ENCODE measurements at places on chromosomes 13 and 19.

GRCh38 chr13:113021391-113021790, 52.4 kb downstream of the MCF2L start:
- peaks cover 12% of the 10 kb centered on the region for H3K4me1 ChIP-seq
- H3K27ac ChIP-seq: no peak overlapping the region
- no peak for DNase-seq
- peaks cover 3% of the 10 kb centered on the region for H3K36me3 ChIP-seq
- H3K27me3 ChIP-seq: no peaks in the 10 kb centered on the region

- no peak overlapping the region for H3K27ac ChIP-seq
- DNase-seq: no peak
- peak overlapping the region; percentile 80 for H3K4me3 ChIP-seq
- no peaks in the 10 kb centered on the region for H3K27me3 ChIP-seq
Measured at GRCh38 chr19:42402376-42403116, 12.4 kb upstream of the CNFN start.

GRCh38 chr19:43634068-43634467, 5.6 kb downstream of the CADM4 start:
- DNase-seq: no peak
- H3K36me3 ChIP-seq: no peaks in the 10 kb centered on the region
- H3K4me1 ChIP-seq: peaks cover 12% of the 10 kb centered on the region
- H3K27me3 ChIP-seq: peaks cover 19% of the 10 kb centered on the region
- no peak overlapping the region for H3K4me3 ChIP-seq
- no peak overlapping the region for H3K27ac ChIP-seq

- H3K4me1 ChIP-seq: peaks cover 29% of the 10 kb centered on the region
- DNase-seq: no peak
- H3K27ac ChIP-seq: peak overlapping the region; percentile 66
- H3K4me3 ChIP-seq: peak overlapping the region; percentile 38
- H3K27me3 ChIP-seq: no peaks in the 10 kb centered on the region
- H3K36me3 ChIP-seq: peaks cover 4% of the 10 kb centered on the region
Measured at GRCh38 chr13:30396434-30397075, 25.7 kb upstream of the UBE2L5 start.

DNA sequence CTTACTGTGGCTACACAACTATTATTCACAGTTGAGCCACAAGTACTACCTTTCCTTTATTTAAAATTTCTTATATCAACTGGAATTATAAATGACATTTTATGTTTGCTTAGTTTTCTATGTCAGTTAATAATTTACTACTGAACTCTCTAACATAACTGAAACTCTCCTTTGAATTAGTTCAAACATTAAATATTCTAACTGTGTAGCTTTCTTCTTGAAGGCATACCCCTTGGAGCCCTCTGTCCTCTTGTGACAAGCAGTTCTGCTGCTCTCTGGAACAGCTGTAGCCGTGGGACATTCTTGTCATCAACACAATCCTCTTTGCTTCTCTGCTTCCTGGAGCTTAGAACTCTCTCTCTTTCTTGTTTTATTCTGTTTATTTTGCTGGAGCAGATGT, 244.8 kb downstream of the NHLRC3 start:
- no peaks in the 10 kb centered on the region for H3K36me3 ChIP-seq
- peaks cover 4% of the 10 kb centered on the region for H3K27me3 ChIP-seq
- H3K27ac ChIP-seq: no peak overlapping the region
- no peak for DNase-seq
- H3K4me1 ChIP-seq: peaks cover 4% of the 10 kb centered on the region

DNA sequence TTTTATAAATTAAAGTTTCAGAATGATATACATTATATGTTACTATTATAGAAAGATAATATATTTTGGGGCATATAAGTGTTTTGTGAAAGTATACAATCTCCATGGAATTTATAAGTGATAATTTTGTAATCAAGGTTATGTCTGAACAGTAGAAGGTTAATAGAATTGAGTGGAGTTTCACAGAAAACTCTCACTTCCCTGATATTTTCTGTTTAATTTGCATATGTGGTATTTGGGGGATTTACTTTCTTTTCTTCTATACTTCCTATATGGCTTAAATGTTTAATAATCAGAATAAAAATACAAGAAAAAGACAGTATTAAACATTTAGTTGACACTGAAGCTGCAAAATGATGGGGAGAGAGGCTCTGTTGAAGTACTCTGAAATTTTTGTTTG, 848.5 kb downstream of the DACH1 start:
- peaks cover 3% of the 10 kb centered on the region for H3K4me1 ChIP-seq
- H3K4me3 ChIP-seq: no peak overlapping the region
- no peaks in the 10 kb centered on the region for H3K36me3 ChIP-seq
- no peaks in the 10 kb centered on the region for H3K27me3 ChIP-seq
- no peak for DNase-seq

DNA sequence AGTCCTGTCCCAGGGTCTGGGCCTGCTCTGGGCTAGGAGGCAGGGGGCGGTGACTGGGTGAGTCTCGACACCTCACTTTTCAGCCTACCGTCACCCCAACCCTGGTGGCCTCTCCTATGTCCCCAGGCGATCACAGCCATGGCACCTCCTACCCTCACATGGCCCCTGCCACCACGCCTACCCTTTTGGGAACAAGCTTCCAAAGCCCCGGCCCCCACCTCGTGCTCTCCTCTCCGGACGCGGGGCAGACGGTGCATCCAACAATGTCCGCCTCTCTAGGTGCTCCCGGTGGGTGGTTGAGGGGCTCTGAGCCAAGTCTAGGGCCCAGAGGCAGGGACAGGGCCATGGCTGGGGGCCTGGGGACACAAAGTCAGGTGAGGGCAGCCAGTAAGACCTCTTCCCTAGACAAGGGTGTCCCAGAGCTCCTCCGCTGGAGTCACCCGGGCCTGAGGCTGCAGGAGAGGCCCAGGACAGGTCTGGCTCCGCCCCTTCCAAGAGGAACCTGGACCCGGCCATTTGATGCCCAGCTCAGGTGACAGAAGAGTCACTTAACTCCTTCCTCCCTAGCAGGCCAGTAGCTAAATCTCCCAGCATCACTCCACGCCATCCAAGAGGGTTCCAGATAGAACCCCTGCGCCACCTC, at the start of gene SYNE4:
Gene SYNE4 (minus strand): TSS at position 478 of the 643 bp plus-strand sequence. CDS start 132 bp downstream, at position 346.
- DNase-seq: no peak
- peaks cover 17% of the 10 kb centered on the region for H3K4me1 ChIP-seq
- H3K4me3 ChIP-seq: peak within 1 kb of the TSS; percentile 66
- no peaks in the 10 kb centered on the region for H3K27me3 ChIP-seq
- no peak within 1 kb of the TSS for H3K27ac ChIP-seq
- no peaks in the 10 kb centered on the region for H3K36me3 ChIP-seq

DNA sequence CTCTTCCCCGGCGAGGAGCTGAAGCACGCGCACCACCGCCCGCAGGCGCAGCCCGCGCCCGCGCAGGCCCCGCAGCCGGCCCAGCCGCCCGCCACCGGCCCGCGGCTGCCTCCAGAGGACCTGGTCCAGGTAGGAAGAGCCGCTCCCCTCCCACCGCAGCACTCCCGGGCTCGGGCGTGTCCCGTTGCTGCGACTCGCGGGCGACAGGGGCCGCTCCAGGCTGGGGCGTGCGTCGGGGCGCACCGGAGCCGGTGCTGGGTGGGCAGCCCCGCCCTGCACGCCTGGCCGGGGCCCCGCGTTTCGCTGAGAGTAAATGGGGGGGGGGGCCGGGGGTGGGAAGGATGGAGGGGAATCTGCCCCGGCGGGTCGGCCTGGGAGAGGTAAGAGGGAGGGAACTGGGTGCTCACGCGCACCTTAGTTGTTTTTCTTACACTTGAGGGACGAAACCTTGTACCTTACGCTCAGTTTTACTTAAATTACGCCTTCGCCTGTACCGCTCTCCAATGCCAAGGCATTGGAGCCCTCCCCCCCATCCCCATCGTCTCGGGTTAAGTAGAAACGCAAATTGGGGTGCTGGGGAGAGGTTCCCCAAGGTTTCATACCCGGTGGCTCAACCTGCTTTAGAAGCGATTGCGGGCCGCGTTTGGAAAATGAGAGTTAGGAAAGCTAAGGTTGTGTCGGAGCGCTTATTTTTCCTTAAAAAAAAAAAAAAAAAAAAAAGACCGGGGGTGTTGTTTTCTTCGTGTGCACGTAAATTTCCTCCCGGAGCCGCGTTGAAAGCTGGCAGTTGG, 850 bp downstream of the KLF5 start:
- H3K4me1 ChIP-seq: peaks cover 18% of the 10 kb centered on the region
- H3K36me3 ChIP-seq: peaks cover 2% of the 10 kb centered on the region
- peaks cover 35% of the 10 kb centered on the region for H3K27me3 ChIP-seq
- H3K27ac ChIP-seq: no peak overlapping the region
- H3K4me3 ChIP-seq: peak overlapping the region; percentile 77
- peak; percentile 38 for DNase-seq

DNA sequence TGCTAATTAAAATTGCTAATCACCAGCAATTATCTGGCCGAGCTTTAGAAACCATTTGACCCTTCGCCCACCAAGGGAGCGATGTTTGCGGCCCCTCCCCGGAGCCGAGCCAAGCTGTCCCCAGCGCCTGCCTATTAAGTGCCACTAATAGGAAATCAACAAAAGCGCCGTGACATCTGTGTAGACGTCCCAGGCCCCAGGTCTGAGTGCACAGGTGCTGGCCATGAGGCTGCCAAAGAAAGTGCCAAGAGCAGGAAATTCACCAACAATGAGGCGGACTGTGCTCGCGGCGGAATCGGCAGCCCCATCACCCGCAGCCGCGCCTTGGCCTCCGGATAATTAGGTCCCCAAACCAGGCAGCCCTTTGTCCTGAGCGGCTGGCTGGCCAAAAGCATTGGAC, 44.5 kb upstream of the SPACA7 start:
- H3K4me1 ChIP-seq: no peaks in the 10 kb centered on the region
- H3K36me3 ChIP-seq: no peaks in the 10 kb centered on the region
- H3K27me3 ChIP-seq: peaks cover 27% of the 10 kb centered on the region
- no peak overlapping the region for H3K4me3 ChIP-seq

DNA sequence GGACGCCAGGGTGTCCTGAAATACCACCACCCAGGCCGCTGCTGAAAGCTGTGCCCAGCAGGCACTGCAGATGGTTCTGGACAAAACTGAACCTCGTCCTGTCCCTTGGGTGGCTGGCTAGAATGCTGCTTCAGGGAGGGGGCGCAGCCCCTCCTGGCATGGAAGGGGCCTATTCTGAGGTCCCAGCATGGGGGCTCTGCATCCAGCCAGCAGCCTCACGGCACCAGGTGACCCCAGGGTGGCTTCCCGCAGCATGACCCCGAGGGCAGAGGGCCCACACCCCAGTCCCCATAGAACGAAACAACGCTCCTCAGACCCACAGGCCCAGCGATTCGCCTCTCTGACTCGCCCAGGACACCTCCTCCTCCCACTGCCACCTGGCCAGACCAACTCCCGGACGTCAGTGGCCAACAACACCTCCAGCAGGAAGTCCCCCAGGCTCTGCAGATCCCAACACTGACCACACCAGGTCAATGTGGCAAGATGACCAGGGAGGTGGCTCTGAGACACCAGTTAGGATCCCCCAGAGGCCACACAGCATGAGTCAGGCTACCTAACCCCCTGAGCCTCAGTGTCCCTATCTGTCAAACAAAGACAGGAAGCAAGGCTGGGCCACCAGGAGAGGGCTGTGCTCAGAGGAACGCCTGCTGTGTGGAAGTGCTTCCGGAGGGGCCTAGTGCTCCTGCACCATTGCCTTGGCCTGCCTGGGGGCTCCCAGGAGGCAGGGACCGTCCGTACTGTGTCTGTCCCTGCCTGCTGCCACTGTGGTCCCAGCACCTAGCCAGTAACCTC, 6.1 kb downstream of the MKNK2 start:
- H3K27me3 ChIP-seq: no peaks in the 10 kb centered on the region
- H3K4me3 ChIP-seq: peak overlapping the region; percentile 56
- peaks cover 80% of the 10 kb centered on the region for H3K36me3 ChIP-seq

DNA sequence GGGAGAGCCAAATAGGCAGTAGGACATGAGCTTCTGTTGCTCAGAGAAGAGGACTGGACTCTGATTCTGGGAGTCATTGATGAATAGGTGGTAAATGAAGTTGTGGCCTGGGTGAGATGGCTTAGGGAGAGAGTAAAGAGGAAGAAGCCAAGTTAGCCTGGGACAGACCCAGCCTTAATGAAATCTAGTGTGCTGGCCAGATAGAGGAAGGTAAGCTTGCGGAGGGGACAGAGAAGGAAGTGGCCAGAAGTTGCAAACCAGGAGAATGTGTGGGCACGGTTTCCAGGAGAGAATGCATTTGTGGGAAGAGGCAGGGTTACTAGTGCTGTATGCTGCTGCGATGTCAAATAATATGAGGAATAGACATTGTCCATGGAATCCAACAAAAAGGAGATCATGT, 83.3 kb upstream of the OLFM4 start:
- H3K27me3 ChIP-seq: no peaks in the 10 kb centered on the region
- no peaks in the 10 kb centered on the region for H3K4me1 ChIP-seq
- no peak for DNase-seq
- H3K27ac ChIP-seq: no peak overlapping the region

DNA sequence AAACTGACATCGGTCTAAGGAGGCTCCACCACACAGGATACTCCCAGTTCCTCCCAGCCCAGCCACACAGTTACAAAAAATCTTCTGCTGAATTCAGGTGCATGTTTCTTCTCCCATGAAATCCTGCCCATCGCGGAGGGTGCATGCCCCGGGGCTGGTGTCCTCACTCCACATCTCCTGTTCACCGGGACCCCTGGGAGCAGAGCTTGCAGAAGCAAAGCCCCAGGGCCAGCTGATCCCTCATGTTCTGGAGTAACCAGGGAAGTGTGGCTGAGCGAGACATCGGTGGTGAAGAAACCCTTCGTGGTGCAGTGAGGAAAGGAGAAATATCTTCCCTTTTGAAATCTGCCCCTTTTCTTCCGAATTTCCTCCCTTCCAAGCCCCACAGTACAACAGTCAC, 904 bp upstream of the SIGLEC9 start:
- no peak overlapping the region for H3K27ac ChIP-seq
- no peak overlapping the region for H3K4me3 ChIP-seq
- H3K4me1 ChIP-seq: peaks cover 12% of the 10 kb centered on the region
- H3K27me3 ChIP-seq: peaks cover 33% of the 10 kb centered on the region

DNA sequence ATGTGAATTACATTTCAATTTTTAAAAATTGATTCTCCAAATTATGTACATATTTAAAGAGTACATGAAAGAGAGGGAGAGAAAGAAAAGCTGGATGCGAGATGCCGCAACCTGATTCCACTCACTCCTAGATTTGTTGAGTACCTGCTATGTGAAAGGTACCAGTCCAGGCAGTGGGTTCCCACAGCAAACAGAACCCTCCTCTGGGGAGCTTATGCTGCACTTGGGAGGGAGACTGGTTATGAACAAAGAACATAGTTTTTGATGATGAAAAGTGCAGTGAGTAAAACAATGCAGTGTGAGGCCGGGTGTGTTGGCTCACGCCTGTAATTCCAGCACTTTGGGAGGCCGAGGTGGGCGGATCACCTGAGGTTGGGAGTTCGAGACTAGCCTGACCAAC, 43.4 kb downstream of the ACTN4 start:
- peaks cover 75% of the 10 kb centered on the region for H3K4me1 ChIP-seq
- peaks cover 11% of the 10 kb centered on the region for H3K36me3 ChIP-seq

- H3K4me3 ChIP-seq: no peak overlapping the region
- no peak for DNase-seq
- H3K27ac ChIP-seq: peak overlapping the region; percentile 78
Measured at GRCh38 chr19:10769533-10770491, 51.9 kb downstream of the DNM2 start.

GRCh38 chr13:114309806-114310410, 4.4 kb upstream of the CHAMP1 start:
- H3K4me1 ChIP-seq: peaks cover 23% of the 10 kb centered on the region
- DNase-seq: no peak
- no peak overlapping the region for H3K4me3 ChIP-seq

GRCh38 chr13:28528388-28528787, 33.5 kb upstream of the FLT1 start:
- H3K27ac ChIP-seq: no peak overlapping the region
- DNase-seq: no peak
- H3K4me1 ChIP-seq: peaks cover 48% of the 10 kb centered on the region
- no peaks in the 10 kb centered on the region for H3K36me3 ChIP-seq

- no peak for DNase-seq
- H3K36me3 ChIP-seq: no peaks in the 10 kb centered on the region
- peaks cover 5% of the 10 kb centered on the region for H3K27me3 ChIP-seq
- H3K27ac ChIP-seq: no peak overlapping the region
Measured at GRCh38 chr13:112991609-112992008, 22.6 kb downstream of the MCF2L start.
